ENCODE measurements at places on chromosomes 2 and 18.

DNA sequence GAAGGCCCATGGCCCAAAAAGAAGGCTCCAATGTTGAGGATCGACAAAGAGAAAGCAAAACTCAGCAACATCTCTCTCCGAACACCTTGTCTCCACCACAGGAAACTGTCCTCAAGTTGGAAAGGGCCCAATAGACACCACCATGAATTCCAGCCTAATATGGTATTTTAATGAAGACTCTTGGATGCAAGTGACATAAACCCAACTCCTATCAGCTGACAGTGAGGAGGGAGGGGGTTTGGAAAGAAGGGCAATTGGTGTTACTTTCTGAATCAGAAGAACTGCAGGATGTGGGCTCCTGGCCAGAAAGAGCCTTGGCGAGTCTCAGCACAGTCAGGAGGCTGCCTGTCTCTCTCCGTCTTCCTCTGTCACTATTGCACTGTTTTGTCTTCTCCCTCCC is 40.3 kb upstream of the SIGLEC15 start:
- DNase-seq: no peak

DNA sequence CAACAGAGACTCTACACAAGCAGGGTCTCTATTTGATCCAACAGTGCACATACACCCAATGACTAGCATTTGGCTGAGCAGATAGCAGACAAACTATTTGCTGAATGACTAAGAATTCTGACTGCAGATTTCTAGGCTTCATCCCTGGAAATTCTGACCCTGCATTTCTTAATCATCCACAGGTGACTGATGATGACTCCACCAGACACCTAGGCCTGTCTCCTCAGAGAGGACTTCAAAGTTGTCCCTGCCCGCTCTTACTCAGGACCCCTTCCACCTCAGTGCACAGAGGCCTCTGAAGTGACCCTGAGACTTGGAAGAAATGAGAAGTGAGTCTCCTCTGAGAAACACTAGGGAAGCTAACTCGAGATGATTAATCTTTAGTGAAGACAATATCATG is 51.3 kb downstream of the SEPTIN10 start:
- DNase-seq: no peak

DNA sequence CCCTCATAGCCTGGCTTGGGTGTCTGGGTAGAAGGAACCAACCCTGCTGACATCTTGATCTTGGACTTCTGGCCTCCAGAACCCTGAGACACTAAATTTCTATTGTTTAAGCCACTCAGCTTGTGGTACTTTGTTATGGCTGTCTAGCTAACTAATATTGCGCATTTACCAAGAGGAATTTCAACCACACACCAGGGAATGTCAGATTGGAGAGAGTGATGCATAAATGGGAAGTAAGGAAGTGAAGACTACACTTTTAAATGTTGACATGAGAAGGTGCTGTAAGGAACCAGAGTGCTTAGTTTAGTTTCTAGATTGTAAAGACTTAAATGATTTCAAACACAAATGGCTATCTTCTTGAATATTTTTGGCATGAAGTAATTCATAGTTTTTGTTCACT is 98.9 kb upstream of the ITGB6 start:
- no peak for DNase-seq

DNA sequence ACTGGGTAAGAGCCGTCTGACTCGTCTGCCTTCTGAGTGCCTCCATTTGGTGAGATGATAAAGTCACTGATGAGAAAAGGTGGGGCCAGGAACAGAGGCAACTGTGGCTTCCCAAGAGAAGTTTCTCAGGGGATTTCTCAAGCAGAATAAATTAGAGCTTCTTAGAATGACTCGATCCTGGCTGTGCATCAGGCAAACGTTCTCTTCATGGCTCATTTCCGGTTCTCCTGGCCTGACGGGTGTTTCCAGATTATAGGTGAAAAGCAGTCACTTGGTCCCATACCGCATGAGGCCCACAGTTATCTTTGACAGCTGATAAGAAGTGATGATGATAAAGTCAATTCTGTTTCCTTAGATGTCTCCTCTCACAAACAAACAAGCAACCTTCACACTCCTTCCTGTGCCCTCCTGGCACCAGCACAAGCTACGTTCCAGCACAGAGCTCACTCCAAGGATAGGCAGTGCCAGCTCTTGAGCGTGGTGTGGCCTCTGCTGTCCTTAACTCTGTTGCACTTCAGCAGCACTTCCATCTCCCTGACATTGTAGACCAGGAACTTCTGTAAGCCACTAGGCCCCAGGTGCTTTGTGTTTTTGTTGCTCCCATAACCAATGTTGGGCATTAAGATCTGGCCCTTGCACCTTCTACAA is 37.8 kb upstream of the KCNF1 start:
- no peak for DNase-seq

DNA sequence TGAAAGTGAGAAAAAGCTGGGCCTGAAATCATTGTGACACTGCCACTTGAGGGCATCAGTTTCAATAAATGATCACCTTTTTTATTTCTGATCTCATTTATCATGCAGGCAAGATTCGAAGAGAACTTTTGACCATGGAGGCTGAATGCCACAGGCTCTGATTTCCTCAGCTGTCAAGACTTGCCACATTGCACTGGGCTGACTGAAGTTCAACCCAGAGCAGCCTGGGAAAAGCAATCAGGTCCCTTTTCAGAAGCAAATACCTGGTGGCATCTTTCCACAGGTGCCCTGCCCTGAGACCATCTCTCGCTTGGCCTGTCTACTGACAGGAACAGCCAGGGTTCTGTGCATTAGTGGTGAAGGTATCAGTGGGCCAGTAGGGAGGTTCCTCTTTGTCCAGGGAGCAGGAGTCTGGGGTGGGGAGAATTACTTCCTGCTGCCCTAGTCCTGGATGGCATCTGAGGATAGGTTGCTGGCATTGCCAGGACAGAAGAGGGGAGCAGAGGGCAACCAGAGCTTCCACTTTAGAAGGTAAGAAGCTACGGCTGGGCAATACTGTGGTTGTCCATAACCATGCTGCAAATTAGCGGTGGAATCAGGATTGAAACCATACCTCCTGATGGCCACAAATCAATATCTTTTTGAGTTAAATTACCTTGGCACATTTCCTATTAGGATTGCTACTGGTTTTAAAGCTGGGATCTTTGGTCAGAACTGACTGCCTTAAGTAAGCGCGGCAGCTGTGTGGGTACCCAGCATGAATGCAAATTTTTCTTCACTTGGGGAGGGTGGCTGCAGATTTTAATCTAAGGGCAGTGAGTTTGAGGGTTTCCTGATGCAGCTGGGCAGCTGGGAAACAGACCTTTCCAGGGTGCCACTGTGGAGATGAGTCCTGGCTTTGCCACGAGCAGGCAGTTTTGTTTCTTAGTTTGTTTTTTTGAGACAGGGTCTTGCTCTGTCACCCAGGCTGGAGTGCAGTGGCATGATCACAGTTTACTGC is 394.5 kb downstream of the ALK start:
- DNase-seq: no peak

DNA sequence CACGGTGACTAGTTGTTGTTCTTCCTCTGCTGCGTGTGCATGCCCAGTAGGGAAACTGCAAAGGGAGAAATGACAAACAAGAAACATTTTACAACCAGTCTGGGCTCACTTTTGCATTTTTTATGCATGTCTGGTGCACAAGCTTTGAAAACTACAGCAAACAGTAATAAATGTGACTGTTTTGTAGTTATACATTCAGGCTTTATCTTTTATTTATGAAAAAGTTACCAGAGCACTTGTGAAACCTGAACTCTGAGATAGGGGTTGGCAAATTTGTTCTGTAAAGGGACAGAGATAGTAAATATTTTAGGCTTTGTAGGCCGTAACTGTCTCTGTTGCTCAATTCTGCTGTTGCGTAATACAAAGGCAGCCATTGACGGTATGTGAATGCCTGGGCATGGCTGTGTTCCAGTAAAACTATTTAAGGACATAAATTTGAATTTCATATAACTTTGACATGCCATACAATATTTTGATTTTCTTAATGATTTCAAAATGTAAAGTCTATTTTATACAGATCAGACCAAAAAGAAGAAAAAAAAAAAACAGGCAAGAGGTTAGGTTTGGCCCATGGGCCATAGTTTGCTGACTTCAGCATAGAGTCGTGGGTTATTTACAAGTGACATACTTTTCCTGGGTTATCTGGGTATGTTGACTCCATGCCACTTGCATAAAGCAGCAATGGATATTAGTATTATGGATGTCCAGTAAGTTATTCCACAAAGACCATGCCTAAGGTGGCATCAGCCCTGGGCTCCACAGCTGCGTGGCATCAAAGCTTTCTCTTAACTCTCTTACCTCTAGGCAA is 53.6 kb upstream of the EML6 start:
- DNase-seq: no peak

- no peak for DNase-seq
Observed at GRCh38 chr18:45232061-45232460, 383.2 kb upstream of the SLC14A2 start.

DNA sequence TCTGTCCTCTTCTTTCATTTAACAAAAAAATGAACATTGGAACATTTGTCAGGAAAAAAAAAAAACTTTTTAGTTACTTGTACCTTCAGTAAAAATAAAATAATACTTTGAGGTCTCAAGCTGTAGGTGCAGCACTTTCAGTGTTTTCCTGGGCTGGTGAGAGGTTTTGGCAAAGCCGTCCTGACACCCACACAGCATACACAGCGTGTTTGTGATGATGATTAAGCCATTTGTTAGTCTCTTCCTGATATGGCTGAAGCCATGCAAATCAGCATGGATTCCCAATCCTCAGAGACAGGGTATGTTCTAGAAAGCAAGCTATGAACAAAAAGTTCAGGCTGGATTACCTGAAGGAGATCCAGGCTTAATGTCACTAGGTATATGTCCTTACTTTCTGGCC is 236.8 kb downstream of the ZNF516 start:
- DNase-seq: no peak

- DNase-seq: no peak
Observed at GRCh38 chr2:71721362-71721665, 268.0 kb downstream of the DYSF start.

GRCh38 chr2:238884812-238885408 is 37.0 kb downstream of the TWIST2 start:
- DNase-seq: no peak

- peak; percentile 26 for DNase-seq
Observed at GRCh38 chr2:196278491-196278911, 107.1 kb upstream of the STK17B start.

- no peak for DNase-seq
Observed at GRCh38 chr18:50944245-50944932, 23.5 kb upstream of the ELAC1 start.

DNA sequence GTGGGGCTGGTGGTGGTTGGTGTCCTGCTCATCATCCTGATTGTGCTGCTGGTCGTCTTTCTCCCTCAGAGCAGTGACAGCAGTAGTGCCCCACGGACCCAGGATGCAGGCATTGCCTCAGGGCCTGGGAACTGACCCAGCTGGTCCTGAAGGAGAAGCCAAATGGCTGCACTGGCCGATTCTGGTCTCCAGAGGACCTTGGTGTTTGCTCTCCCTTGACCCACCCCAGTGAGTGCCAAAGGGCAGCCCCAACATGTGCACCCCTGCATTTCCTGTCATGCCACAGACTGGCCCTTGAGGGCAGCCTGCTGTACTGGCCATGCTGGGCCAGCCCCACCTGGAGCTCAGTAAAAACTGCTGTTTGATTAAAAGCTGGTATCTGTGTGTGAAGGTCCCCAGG is 2.5 kb upstream of the RNF181 start:
- no peak for DNase-seq

DNA sequence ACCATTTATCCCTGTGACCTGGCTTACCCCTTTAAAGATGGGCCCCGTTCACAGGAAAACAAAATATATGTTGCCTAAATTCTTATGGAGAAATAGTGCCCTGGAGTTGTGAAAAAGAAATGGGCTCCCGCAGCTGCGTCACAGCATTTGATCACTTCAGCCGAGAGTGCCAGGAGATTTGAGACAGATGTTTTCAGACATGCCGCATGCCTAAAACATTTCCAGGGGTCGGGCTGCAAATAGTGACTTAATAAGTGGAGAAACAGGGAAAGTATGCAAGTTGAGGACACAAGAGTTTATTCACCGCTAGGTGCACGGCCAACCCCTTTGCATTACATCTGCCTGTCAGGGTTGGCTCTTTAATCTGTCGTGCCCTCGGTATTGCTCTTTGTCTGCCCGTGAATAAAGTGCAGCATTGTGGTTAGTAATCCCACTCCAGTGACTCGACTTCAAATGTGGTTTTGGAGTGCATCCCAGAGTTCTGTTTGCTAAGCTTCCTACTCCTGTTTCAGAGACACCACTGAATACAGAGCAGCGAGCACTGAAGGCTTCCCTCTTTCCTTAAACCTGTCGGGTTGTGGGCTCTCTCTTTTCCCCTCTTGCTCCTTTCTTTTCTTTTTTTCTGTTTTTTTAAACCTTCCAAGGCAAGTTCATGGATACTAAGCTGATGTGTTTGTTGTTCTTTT is 187.5 kb downstream of the LTBP1 start:
- no peak for DNase-seq

DNA sequence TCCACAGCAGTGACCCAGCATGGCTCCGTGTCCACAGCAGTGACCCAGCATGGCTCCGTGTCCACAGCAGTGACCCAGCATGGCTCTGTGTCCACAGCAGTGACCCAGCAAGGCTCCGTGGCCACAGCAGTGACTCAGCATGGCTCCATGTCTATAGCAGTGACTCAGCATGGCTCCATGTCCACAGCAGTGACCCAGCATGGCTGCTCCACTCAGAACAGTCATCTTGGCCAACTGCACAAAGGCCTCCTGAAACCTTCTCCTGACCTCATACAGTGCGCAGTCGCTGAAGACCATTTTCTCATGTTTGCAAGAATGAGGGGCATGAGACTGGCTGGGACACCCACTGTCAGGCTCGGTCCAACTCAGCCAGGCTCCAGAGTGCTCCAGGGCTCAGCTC is 333.4 kb upstream of the RAB6C start:
- no peak for DNase-seq

All from stimulated activated CD4-positive, alpha-beta T cell treated with anti-CD3 and anti-CD28 coated beads, Interleukin-15, amount 100 ng/mL, for 1 hour (primary cell).